ENCODE measurements at places on chromosomes 16 and 17.

DNA sequence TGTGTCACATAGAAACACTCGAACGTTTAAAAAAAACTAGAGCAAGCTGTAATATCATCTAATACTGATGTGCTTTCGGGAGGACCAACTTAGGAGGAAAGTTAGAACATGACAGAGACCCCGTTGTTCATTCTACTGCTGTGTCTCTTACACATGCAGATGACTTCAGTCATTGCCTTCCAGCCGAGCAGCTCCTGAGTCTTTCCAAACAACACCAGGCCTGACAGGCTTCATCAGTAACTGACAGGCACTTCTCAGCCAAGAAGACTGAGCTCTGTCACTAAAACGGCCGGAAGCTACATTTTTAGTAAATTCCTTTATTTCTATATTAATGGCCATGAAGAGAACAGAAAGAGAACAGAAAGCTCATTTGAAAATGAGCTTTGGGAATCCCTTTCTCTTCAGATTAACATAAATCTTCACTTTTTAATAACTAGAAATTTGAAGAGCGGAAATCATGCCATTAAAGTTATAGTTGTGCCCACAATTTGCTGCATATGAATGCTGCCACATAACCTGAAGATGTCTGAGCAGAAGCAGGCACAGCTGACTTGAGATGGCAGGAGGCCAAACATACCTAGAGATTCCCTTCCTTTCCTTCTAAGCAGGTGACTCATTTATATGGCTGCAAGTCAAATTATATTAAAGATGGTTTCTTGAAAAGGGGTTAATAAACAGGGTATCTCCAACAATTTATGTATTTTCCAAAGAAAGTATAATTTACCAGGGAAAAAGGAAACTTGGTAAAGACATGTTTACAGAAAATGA lies 148.9 kb downstream of the ITFG1 start:
- no peak for DNase-seq

DNA sequence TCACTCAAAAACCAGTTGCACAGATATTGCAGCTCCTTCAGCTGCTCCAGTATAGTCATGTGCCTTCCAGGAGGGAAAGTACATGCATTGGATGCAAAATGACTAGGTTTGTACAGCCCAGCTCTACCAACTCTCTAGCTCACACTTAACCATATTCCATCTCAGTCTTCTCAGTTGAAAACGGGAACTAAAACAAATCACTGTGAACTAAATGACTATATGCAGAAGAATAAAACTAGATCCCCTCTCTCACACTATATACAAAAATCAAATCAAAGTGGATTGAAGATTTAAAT lies 24.9 kb downstream of the DCUN1D3 start:
- no peak for DNase-seq

- no peak for DNase-seq
Observed at GRCh38 chr17:8922451-8922850, 43.1 kb downstream of the PIK3R5 start.

- no peak for DNase-seq
Observed at GRCh38 chr16:76780556-76780955, 410.4 kb upstream of the MON1B start.

- DNase-seq: no peak
Observed at GRCh38 chr17:67212231-67212630, 32.8 kb downstream of the HELZ start.

GRCh38 chr16:74029115-74029792 lies 267.4 kb upstream of the PSMD7 start:
- DNase-seq: no peak

DNA sequence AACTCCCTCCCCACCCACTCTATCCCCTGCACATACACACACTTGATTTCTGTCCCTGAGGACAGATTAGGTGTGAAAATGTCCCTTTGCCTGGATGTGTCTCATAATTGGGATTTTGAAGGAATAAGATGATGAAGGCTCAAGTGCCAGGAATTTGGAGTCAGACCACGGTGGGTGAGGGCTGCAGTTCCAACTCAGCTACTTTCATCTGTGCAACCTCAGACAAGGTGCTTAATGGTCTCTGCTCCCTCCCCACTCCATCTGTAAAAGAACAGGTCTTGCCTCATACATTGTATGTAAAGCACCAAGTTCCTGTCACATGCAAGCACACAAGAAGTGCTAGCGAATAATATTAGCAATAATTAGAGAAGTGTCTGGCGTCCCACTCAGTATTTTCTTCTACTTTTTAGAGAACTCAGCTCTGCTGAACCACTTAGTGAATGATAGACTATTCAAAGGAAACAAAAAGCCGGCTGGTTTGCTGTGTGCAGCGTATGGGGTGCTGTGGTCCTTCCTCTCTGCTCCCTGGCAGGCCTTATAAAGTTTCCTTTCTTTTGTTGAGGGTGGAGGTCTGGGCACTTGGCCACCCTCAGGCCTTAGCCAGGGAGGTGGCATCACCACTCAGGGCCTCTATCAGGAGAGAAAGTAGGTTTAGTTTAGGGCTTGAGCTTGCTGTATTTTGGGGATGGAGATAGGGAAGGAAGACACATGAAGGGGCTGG lies 6.4 kb downstream of the TBX4 start:
- DNase-seq: no peak

DNA sequence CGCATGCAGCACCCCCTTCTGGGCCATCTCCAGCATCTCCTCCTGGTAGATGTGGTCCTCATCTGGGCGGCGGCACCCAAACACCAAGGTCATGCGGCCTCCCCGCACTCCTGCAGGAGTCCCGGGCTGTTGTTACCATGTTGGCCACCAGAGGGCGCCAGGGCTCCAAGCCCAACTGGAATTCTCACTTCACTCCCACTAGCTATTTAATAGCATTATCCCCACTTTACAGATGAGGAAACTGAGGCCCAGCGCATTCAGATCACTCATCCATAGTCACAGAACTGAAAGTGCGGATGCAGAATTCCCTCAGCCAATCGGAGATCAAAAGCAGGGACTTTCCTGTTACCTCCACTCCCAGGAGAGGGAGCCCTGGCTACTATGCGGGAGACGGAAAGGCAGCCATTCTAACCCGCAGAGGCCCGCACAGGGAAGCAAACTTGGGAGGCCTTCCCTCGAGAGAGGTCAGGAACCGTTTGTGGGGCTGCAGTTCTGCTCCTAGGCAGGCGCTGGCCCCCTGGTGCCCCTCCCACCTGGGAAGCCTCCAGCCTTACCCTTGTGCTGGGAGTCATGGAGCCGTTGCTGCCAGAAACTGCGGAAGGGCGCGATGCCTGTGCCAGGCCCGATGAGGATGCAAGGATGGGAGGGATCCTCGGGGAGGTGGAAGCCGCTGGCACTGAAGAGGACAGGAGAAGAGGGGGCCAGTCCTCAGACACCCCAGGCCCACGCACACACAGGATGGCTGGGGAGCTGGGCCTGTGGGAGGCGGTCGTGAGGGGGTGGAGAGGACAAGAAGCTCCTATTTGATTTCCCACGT lies 40.1 kb downstream of the NOS2 start:
- DNase-seq: peak; percentile 85

GRCh38 chr17:31390426-31390747 lies 1.1 kb upstream of the RAB11FIP4 start:
- no peak for DNase-seq

GRCh38 chr16:63175313-63175712 lies 1139.1 kb upstream of the CDH8 start:
- no peak for DNase-seq

DNA sequence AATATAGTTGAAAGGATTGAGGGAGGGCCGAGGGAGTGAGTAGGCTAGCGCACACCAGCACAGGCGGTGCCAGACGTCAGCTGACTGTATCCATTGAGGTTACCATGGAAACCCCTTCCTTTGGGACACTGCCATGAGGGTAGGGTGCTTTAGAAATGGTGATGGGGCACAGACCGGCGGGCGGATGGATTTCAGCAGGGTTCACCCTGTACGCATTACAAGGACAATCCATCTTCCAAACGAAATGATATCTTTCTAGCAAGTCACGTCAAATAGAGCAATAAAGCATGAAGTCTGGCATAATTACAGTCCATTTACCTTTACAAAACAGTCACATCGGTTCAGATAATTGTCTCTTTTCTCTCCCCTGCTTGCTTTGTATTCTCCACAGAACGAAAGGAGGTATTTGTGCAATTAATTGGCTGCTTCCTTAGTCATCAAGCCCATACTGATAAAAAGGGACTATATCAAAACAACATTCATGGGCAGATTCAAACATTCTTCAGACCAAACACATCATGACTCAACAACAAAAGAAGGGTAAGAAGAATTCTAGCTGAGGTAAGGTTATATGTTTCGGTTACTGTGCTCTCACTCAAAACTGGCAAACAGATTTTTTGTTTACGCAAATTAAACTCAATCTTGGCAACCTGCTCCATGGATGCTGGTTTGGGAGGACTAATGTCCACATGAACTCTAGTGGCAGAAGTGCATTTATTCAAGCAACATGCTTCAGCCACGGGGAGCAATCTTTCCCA lies 140.6 kb downstream of the CDK5R1 start:
- no peak for DNase-seq

- no peak for DNase-seq
Observed at GRCh38 chr17:47995241-47995935, 24.5 kb downstream of the CDK5RAP3 start.

DNA sequence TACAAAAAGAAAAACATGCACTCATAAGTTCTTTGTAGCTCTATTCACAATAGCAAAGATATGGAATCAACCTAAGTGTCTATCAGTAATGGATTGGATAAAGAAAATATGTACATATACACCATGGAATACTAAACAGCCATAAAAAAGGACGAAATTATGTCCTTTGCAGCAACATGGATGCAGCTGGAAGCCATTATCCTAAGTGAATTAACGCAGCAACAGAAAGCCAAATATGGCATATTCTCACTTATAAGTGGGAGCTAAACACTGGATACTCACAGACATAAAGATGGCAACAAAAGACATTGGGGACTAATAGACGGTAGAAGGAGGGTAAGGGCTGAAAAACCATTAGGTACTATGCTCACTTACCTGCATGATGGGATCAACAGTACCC lies 5.8 kb downstream of the CMC2 start:
- no peak for DNase-seq

GRCh38 chr16:19518388-19518787 lies 3.5 kb downstream of the GDE1 start:
- no peak for DNase-seq

GRCh38 chr16:54816471-54816870 lies 114.2 kb upstream of the IRX5 start:
- DNase-seq: no peak

GRCh38 chr16:6362321-6362720 lies 970.3 kb upstream of the RBFOX1 start:
- no peak for DNase-seq

DNA sequence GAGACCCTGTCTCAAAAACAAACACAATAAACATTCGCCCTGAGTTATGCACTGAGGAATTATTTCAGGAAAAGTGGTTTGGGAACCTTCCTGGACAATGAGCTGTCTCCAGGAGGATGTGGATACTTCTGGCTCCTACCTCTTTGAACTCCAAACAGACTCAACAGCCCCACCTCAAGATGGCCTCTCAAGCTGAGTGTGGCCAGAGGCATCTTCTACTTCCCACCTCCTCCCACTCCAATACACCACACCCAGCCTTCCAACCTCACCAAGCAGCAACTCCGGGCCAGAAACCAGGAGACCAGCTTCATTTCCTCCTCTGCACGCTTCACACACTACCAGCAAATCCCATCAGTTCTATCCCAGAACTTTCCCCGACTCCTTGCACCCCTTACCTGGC lies 11.6 kb downstream of the HBQ1 start:
- no peak for DNase-seq

DNA sequence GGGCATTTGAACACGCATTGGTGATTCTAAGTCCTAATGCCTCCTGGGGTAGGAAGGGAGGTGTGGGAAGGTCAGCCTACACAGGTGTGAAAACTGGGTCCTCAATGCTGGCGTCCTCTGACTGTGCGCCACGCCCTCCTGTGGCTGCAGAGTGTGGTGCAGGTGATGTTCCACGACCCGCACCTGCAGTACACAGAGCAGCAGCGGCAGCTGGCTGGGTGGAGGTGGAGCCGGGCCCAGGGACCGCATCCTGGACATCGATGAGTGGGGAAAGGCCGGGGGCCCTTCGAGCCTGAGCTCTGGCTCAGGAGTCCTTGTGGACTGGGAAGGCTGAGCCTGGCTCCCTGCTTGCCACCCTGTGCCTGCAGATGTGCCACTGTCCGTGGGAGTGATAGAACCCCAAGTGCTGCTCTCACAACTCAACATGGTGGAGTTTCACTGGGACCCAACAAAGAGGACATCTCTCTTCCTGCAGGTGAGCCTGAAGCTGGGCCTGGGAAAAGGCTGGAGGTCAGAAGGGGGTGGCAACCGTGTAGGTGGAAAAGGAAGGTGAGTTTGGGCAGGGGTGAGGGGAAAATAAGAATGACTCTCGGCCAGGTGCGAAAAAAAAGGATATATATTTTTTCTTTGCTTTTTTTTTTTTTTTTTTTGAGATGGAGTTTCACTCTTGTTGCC lies 14.0 kb upstream of the STAC2 start:
- DNase-seq: peak; percentile 82

DNA sequence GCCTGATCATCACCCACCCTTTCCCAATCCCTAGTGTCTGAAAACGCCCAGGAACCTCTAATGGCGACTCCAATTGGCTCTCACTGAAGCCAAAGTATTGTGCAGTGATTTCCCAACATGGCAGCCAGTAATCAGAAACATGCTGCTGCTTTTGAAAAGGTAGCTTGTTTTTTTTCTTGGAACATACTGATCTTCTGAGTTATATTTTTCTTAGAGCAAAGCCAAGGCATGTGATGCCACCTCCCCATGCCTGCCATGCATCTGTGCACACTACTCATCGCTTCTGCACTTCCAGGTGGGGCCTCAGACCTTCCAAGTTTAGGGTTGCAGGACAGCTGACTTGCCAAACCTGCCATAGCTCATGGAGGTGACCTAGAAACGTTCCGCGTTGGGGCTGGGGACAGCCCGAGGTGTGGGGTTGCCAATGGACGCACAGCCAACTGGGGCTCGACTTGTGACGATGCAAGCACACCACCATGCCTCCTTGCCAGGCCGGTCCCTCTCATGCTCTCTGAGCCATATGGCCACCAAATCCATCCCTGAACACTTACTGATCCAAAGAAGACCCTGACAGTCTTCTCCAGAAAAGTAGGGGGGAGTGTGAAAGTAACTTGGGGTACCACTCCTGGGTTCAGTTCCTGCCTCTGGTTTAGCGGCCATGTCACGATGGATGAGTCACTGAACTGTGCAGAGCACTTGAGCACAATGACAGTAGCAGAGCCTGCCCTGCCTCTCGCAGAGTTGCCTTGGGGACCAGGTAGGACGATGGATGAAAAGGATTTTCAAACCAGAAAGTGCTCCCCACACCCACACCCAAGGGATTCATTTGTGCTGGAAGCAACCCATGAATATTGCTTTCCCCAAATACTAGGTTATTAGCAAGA lies 155.7 kb downstream of the CCDC182 start:
- no peak for DNase-seq

- DNase-seq: no peak
Observed at GRCh38 chr17:31915456-31916100, 14.1 kb upstream of the UTP6 start.

DNA sequence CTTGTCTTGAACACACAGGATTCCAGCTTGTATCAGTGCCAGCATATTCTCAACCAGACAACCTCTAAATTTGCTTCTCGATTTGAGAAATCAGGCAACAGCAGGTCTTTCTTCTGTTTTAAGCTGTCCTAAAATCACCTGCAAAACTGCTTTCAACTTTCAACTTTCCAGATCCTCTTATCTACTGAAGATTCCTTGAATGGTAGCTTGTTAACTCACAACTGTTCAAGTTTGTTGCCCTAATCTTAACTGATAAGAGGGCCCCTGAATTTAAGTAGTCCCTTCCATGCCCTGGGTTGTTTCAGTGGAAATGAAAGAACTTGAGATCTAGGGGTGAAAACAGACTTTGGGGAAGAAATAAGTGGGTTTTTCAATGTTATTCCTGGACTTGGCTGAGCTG lies 57.2 kb downstream of the CHD9 start:
- DNase-seq: no peak
